Activated CD8-positive, alpha-beta memory T cell treated with anti-CD3 and anti-CD28 coated beads, Interleukin-2, amount 50 U/mL, for 4 hours (primary cell): ENCODE measurements at places on chromosomes 16 and 17.

- DNase-seq, result no peak
These were observed 211.6 kb upstream of the SDK2 start for GRCh38 chr17:73855720-73856333.

DNA sequence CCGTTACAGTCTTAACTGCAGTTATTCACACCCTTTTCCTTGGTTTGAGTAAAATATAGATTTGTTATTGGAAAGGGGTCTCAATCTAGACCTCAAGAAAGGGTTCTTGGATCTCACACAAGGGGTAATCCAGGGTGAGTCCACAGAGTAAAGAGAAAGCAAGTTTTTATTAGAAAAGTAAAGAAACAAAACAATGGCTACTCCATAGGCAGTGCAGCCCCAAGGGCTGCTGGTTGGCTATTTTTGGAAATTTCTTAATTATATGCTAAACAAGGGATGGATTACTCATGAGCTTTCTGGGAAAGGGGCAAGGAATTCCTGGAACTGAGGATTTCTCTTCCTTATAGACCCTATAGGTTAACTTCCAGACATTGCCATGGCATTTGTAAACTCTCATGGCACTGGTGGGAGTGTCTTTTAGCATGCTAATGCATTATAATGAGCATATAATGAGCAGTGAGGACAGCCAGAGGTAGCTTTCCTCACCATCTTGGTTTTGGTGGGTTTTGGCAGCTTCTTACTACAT is 24.5 kb upstream of the MILR1 start:
- DNase-seq, result no peak

DNA sequence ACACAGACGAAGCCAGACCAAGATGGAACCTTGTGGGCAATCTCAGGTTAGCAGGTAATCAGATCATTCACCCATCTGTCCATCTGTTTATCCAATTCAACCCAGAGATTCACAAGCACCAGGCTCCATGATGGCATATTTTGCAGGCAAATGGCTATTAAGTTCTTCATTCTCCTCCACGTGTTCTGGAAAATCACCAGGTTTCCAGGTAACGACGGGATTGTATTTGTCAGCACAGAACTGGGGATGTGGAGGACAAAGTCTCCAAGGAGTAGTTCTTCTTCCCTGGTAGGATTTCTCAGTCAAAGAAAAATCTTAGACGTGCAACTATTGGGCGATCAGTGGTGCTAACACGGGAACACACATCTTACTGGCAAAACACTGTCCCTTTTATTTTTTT is 368.8 kb downstream of the SLC39A11 start:
- no peak for DNase-seq

- no peak for DNase-seq
These were observed 293.8 kb downstream of the ABCC12 start for GRCh38 chr16:47861999-47862398.
